ENCODE measurements at places on chromosomes 13 and 19.

DNA sequence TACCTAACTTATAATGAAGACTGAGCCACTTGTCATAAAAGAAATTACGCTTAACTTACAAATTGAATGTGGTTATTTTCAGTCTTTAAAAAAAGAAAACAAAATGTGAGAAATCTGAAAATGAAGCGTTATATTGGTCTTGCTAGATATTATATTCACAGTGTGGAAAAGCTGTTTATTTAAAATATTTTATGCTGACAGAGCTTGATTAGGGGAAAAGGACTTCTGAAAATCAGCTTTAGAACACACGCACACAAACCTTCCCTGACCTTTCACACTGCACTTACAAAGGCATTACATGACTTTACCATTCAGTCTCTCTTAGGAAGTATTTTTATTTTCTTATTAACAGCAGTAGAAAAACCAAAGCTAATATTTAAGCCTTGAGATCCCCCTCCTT, 461.5 kb downstream of the DIAPH3 start:
- DNase-seq = no peak

GRCh38 chr13:50713523-50714248, 129.8 kb downstream of the DLEU7 start:
- no peak for DNase-seq

- no peak for DNase-seq
Observed at GRCh38 chr19:1357531-1358109, 26.1 kb upstream of the NDUFS7 start.

DNA sequence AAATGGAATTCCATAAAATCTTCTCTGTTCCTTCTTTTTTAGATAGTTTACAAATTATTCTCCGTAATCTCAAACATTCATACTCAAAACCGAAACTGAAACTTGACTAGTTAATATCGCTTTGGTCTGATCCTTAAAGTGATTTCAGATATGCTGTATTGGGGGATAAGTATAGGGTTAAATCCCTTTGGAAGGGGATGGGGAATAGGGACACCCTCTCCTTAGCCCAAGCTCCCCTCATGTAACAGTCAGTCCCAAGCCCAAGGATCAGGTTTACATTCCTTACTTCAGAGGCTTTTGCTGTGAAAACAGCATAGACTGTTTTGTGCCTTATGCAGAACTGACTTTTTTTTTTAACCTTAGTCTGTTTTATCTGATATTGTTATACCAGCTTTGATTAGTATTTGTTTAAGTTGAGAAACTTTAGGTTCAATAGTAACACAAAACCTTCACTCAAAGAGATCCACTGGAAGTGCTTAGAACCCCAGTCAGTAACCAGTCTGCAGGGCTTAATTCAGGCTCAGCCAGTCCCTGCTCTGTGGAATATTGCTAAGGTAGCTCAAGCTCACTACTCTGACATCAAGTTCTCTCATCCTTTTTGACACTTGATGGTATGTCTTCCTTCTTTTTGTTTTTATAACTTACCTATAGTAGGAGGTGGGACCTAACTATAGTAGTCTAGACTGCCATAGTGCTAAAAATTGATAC, 10.5 kb downstream of the CDADC1 start:
- DNase-seq = no peak

All from stimulated activated CD8-positive, alpha-beta memory T cell treated with anti-CD3 and anti-CD28 coated beads, Interleukin-4, amount 100 ng/mL, for 1 hour (primary cell).